Glomerular endothelial cell (primary cell): ENCODE measurements at places on chromosomes 11 and 22.

DNA sequence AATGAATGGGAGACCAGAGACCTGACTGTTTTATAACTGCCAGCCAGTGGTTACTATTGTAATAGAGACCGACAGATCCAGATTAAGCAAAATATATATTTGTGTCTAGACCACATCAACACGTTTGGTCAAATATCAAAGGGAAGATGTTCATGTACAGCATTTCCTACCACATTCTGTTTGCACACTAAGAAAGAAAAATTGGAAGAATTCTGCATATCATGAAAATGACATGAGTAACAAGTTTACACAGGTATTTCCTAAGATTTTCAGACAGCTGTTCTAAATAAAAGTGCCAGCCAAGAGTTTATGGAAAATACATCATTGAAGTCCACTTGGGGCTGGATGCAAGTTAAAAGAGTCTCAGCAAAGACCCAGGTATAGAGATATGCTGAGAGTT, 145.5 kb upstream of the ANO3 start:
- DNase-seq, result no peak

DNA sequence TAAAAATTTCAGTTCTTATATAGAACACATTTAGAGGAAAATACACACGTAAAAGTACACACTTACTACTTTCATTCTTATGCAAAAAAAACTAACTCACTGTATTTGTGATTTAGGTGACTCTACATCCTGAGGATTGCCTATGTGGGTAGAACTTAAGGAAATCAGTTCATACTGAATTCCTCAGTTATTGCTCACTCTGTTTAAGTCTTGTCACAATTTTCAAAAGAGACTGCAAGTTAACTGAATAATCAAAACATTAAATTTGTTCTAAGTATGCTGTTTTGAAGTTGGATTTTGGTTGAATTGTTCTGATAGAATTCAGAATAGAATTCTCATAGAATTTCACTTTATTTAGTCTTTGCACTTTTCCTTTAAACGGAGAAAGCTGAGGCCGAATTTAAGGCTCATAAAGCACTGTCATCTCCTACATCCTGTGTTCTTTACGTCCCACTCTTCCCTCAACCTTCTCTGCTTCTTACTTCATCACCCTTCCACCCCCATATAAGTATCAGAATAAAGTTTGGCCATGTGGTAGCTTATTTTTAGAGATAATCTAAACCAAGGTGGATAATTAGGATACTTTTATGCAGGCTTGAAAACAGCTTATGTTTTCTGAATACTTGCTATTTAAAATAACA, 59.8 kb downstream of the APOL5 start:
- peak; percentile 56 for DNase-seq

DNA sequence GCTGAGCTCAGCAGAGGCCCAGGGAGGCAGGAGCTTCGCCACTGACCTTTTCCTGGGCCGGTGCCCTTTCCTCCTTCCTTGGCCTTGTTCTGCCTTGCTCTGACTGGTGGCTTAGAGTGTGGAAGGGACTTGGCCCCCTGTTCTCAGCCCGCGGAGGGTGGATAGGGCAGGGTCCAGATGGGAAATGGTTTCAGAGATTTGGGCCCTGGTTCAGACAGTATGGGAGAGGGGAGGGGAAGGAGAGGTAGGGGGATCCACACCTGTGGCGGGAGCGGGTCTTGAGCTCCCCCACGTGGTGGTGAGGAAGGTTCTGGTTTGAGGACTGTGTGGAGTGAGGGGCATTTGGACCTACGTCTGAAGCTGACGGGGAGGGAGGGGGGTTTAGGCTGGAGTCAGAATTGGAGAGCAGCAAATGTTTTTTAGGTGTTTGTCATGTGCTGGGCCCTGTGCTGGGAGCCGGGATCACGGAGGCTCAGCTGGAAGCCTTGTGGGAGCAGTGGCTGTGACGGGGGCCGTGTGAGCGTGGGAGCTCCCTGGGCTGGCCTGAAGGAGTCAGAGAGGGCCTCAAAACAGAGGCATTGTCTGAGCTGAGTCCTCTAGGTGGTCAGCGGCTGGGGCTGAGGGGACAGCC, 27.2 kb downstream of the SHANK3 start:
- no peak for DNase-seq

GRCh38 chr22:38798496-38798895, 4.6 kb upstream of the DNAL4 start:
- no peak for DNase-seq

DNA sequence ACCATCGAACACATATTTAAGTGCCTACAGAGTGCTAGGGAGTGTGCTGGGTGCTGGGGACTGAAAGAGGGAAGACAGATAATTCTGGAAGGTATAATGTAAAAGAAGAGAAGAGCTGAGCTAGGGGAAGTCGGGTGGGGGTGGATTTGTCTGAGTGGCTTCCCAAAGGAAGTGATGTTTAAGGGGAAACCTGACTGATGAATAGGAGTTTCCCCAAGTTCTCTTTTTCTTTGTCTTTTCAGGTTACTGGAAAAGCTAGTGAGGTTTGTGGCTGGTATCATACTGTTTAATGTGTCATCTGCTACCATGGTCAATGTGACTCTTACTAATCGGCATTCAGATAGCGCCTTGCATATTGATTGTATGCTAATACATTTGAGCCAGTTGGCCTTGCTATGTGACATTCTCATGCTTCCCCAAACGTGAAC, 151.6 kb upstream of the MTMR2 start:
- no peak for DNase-seq

DNA sequence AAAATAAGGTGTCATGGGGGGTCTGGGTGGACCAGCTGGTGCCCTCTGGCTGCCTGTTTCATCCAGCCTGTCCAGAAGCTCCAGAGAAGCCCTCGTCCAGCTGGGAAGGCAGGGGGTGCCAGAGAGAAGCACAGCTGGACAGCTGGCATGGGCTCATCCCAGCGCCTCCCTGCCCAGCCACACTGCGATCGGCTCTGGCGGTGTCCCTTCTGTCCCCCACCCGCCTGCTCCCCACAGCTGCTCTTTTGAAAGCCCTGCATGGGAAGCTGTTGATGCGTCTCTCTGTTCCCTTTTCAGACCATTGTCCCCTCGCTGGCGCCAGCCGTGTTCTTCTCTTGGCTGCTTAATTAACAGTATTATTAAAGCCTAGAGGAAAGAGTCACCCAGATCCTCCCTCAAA, 86.5 kb downstream of the MN1 start:
- no peak for DNase-seq

DNA sequence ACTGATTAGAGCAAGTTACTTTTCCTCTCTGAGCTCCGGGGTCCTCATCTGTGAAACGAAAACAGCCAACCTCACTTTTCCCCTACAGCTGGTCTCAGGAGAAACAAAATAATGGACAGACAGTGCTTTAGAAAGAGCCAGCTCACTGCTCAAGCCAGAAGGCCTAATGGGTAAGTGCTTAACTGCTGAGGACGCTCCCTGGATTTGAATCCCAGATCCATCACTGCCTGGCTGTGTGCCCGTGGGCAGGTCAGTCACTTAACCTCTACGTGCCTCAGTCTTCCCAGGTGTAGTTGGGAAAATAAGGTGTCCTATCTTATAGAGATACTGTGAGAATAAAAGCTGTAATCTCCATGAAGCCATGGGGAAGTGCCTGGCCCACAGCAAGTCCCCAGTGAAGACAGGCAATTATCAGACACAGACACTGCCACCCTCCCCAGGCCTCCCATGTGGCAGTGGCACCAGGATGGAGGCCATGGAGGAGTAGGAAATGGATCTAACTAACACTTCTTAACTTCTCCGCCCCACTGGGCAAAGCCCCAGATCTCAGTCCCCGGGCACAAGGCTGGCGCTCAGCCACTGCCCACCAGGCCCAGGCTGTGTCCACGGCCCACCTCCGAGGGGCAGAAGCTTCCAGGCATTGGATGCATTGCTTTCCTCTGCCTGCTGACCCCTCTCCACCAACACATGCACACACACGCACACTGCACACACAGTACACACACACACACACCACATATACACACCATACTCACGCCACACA, 9.2 kb downstream of the TP53I11 start:
- no peak for DNase-seq

DNA sequence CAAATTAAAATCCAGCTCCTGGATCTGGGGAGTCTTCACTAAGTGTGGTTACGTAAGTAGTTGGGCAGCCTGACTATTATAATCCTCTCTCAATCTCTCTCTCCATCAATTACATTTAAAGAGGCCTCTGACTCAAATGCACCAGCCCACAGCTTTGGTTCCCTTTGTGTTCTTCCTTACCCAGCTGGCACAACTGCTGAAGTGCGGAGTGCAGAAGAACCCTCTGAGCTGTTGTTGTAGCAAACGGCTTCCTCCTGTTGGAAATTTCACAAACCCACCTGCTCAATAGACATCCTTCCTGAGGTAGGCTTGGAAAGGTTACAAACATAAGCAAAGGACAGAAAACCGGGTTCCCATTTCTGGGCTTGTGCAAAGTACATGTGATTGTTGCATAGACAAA, 17.0 kb upstream of the SORL1 start:
- DNase-seq, result no peak

- DNase-seq, result no peak
Observed at GRCh38 chr22:49847751-49848689, 5.6 kb upstream of the ZBED4 start.

DNA sequence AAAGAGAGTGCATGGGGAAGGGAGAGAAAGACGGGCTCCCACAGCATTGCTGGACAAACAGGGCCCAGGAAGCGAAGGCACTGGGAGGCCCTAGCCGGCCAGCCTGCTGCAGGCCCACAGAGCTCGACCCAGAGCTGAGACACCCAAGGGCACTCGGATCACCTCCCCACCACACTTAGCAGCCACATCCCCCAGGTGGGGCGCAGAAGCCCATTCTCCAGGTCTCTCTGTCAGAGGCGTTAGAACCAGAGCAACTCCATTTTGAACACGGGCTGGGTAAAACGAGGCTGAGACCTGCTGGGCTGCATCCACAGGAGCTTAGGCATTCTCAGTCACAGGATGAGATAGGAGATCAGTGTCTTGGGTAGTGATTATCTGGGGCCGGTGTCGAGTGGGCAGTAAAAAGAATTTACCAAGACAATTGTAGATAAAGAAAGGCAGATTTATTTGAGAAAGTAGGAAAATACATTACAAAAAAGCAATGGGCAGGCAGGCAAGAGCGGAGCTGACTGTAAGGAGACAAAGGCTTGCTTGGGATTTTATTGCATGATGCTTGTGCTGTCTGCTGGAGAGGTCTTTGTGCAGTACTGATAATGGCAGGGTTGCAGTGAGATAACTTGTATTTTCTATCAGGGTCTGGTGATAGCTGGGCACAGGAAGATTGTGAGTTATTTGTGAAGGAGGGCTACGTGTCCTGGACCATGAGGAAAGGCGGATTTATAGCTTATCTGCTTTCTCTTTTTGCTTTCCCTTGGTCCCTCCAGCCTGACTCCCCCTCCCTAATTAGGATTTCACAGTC, 13.4 kb upstream of the CAPN5 start:
- no peak for DNase-seq
